Lower leg skin (tissue), 4 donors: ENCODE measurements at places on chromosomes 3 and 15.

GRCh38 chr3:48186631-48187300 lies 1.5 kb downstream of the CDC25A start:
- peak; percentile 20 for DNase-seq

DNA sequence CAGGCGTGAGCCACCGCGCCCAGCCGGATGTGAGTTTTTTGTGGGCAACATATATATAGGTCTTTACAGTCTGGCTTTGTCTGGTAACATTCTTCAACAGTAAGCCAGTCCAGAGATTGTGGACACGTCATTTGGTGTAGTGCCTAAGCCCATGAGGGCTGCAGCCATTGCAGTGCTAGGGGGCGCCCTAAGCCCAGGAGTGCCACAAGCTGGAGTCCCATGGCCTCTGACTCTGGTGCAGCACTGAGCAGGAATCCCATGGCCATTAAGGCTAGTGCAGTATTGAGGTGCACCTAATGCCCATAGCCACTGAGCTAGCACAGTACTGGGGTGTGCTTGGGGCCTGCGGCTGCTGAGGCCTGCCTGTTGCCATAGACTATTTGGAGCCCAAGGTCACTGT lies 136.4 kb upstream of the NDN start:
- no peak for DNase-seq

- DNase-seq, result no peak
Observed at GRCh38 chr15:80654299-80654698, 40.8 kb upstream of the ABHD17C start.

GRCh38 chr3:97646932-97647331 lies 117.6 kb upstream of the ARL6 start:
- DNase-seq, result no peak

DNA sequence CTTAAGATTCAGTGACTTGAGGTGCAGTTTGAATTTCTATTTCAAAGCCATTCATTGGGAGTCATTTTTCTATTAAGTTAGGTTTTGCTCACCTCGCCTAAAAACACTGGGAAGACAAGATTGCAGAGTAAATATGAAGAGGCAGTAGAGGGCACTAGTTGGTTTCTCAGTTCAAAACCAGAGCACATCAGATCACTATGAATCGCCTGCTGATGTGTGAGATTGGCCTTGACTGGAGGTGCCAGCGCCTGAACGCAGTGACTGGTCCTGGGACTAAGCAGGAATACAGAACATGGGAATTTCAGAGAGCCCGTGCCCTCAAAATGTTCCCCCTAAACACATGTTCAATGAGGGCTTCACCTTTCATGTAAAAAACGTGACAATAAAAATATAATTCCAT lies 229.0 kb downstream of the ITPR1 start:
- DNase-seq, result peak; percentile 81

DNA sequence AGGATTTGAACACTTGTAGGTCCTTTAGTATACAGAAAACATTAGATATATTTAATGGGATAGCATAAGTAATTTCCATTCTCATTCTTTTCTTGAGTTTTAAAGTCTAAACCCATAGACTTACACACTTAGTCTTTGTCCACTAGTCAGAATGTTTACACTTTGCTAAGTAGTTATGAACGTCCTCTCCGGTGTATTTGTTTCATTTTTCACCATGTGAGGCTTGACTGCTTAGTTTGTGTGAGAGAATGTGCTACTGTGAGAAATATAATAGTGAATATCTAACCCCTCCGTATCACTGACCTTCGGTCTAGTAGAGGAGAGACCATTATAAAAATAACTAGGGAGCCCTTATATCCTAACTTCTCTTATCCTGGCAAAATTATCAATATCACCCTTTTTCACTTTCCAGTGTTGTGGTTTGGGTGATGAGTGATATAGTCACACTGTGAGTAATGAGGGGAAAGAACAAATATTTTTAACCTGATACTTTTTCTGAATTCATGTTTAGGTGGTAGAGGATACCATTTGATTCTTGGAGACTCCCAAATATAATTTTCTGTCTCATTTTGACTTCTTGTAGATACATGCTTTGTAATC lies 122.4 kb downstream of the UBE2E2 start:
- no peak for DNase-seq
